Glutamatergic neuron (in vitro differentiated cells): ENCODE measurements at places on chromosomes 4 and X.

GRCh38 chr4:119693126-119693525, 64.5 kb upstream of the PDE5A start:
- no peak for DNase-seq

DNA sequence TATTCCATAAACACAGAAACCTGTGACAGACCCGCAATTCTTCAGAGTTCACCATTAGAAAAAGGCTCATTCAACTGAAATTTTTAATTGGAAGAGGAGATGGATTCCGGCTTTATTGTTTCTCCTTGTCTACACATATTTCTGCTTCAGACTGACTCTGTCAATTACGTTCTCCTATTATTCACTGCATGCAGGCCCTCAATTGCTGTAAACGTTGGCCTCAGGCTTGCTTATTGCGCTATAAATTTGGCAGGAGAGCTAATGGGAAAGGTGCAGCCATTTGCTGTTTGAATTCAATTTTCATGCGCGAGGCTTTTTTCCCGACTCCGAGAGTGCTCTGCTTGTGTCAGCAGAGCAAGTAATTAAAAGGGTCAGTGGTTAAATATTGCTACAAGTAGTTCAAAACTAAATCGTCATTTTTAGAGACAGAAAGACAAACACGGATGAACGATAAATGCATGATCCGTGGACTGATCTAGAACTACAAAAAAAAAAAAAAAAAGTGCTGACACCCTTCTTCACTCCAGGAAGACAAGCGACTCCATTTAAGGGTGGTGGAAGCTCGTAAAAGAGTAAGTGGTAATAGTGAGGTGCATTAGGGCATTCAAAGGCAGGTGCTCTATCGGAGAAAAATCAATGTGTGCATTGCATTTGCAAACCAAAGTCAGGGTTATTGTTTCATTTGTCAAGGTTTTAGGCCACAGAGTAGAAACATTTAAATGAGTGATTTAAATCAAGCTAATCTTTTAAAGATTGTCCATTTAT, 841.6 kb upstream of the FRG1 start:
- DNase-seq = no peak

DNA sequence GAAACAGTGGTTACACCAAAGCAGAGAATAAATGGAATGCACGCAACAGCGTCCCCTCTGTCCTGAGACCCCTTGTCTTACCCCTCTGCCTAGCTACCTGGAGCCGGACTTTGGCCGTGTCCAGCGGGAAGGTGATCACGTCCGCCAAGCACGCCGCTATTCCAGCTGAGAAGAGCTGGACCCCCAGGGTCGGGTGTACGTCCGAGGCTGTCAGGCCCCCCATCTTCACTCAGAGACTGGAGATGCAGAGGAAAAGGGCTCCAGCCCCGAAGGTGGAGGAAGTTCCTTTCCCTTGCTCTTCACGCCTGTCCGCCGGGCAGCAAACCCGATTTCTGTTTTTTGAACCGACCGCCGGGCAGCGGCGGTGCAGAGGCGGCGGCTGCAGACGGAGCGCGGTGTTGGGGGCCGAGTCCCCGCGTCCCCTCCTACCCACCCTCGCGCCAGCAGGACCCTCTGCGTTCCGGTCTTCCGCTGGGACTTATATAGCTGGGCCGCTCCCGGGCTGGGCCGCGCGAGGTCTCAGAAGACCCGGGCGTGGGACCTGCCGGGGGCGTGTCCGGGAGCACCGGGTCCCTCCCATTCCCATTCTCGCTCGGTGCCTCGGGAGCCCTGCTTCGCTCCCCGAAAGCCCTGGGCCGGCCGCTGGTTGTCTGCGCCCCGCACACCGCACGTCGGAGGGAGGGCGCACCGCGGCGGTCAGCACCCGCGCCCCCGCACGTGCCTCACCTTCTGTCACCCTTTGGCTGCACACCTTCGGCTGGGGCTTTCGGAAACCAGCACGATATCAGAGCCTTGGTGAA, at the start of gene UCP1:
Gene UCP1 (minus strand): TSS at position 455 of the 800 bp plus-strand sequence. CDS start 232 bp downstream, at position 223.
- peak; percentile 54 for DNase-seq

DNA sequence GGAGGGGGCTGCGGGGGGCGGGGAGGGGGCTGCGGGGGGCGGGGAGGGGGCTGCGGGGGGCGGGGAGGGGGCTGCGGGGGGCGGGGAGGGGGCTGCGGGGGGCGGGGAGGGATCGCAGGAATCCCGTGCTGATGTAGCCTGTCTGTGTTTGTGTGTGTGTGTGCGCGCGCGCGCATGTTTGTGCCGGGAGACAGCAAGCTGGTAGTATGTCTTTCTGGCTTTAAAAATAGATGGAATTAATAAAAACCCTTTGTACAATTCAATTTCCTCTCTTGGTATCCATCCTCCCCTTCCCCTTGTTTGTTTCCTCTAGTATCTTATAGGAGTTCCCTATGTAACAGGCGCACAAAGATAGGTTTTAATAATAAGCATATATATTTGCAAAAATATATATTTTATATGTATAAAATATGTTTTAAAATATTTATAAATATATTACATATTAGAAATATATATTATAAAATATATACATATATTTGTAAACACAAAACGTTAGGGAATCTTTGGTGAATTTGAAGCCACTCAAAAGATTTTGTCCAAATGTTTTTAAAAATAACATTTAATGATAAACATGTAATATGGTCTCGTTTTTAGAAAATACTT, 782 bp downstream of the ARHGAP24 start:
- peak; percentile 51 for DNase-seq

DNA sequence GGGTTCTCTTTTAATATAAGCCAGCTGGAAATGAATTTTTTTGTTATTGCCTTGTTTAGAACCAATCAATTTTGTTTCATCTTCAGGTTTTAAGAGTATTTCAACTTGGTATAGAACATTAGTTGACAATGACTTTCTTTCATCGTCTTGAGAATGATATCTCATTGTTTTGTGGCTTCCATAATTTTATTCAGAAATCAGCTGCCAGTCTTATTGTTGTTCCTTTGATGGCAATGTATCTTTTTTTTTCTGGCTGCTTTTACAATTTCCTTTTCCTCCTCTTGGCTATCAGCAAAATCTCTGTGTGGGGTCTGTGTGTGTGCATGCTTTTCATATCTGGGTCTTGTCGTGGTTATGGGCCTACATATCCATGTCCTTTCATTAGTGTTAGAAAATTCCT, 1536.4 kb upstream of the TENM3 start:
- no peak for DNase-seq

DNA sequence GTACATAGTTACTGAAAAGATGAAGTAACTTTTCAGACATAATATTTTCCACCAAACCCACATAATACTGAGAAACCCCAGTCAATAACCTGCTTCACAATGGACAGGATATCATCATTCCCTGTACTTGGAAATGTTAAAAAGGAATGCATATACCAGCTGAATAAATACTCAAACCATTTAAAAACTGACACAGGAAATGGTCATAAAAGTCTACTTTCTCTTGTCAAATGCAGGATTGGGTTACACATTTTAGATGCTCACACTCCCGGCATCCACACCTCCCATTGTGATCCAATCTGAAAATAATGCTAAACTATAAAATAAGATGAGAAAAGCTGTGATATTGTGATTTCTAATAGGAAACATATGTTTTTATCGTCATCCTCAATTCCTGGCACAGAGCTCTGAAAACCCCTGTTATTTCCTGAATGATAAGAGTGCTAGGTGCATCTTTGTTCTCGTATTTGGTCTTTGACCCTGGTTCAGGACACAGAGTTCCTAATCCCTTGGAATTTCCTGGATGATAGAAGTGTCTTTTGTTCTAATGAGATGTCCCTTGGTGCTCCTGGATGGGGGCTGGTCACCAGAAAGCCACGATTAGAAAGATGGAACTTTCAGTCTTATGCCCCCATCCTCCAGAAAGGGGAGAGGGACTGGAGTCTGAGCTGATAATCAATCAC, 821.3 kb downstream of the TRIML1 start:
- DNase-seq = no peak
